ENCODE measurements at places on chromosomes 12 and 14.
A peak's percentile ranks its signal among the peaks of the same experiment; 100 is the strongest.

- peak; percentile 22 for DNase-seq
These were observed 72.0 kb upstream of the DBX2 start for GRCh38 chr12:45122768-45123380.

GRCh38 chr14:95681153-95681552, 5.1 kb upstream of the TCL1B start:
- DNase-seq = no peak

- no peak for DNase-seq
These were observed 588 bp downstream of the PIK3C2G start for GRCh38 chr12:18261906-18262305.

- no peak for DNase-seq
These were observed 20.1 kb upstream of the ANO2 start for GRCh38 chr12:5964913-5965900.

DNA sequence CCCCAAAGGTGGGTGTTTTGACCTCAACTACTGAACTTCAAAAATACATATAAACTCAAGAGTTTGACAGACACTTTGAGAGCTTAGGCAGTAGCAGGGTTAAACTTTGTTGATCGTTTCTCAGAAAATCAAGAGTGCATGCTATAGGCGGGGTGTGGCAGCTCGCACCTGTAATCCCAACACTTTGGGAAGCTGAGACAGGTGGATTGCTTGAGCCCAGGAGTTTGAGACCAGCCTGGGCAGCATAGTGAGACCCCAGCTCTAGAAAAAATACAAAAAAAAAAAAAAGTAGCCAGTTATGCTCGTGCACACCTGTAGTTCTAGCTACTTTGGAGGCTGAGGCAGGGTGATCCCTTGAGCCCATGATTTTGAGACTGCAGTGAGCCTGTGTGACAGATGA, 12.3 kb downstream of the NANOG start:
- no peak for DNase-seq

DNA sequence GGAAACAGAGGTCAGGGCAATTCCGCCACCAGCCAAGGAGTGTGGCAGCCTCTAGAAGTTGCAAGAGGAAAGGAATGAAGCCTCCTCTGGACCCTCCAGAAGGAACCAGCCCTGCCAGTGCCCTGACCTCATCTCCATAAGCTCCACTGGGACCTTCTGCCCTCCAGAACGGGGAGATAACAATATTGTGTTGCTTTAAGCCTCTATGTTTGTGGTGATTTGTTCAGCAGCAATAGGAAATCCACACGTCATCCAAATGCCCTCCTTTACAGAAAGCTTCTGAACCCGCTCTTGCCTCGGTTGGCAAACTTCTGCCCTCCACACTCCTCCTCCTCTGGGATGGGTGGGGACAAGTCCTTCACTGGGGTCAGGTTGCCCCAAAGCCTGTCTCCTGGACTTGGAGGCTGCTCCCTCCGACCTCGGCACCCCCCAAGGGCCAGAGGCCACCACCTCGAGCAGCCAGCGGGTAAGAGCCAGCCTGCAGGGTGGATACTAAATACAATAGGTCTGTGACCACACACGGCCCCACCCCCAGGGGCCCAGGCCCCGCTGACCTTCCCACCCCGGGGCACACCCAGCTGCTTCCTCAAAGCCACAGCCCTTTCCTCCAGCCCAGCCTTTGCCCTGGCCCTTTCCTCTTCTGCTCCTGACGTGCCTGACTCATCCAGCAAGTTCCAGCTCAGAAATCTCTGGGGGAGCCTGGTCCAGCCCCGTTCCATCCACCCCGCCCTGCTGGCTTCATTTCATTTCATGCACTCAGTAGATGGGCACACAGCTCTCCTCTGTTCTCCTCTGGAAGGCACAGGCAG, 58.7 kb upstream of the NCOR2 start:
- peak; percentile 39 for DNase-seq

DNA sequence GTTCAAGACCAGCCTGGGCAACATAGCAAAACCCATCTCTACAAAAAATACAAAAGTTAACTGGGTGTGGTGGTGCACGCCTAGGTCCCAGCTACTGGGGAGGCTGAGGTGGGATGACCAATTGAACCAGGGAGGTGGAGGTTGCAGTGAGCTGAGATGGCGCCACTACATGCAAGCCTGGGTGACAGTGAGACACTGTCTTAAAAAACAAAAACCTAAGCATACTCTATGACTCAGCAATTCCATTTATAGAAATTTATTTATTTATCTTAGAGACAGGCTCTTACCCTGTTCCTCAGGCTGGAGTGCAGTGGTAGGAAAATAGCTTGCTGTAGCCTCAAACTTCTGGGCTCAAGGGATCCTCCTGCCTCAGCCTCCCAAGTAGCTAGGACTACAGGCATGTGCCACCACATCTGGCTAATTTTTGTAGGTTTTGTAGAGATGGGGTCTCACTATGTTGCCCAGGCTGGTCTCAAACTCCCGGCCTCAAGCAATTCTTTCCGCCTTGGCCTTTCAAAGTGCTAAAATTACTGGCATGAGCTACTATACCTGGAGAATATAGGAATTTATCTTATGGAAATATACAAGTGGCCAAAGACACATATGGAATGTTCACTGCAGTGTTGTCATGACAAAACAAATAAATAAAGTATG, 43.3 kb downstream of the NCKAP5L start:
- DNase-seq = no peak

- no peak for DNase-seq
These were observed 309.9 kb downstream of the BCL11B start for GRCh38 chr14:98962118-98962517.

DNA sequence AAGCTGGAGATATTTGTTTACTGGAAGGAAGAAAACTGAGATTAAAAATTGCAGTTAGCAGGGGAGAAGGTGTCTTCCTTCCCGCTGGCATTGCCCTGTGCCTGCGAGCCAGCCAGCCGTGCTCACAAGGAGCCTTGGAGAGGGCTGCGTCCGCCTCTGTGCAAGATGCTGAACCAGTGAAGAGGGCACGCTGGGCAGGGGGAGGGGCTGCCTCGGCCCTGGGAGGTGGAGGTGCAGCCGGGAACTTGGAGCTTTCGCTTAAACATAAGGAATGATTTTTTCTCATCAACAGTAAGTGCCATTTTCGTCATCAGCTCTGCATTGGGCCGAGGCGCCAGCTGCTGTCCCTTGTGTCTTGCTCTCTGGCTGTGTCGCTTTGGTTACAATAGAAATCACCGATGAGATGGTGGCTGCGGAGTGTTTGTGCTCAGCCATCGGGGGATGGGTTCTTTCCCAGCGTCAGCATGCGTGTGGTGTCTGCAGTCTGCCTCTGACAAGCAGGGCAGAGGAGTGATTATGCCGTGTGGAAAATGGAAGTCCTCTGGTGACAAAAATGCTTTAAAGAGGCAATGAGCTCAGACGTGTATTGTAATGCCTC, 97.3 kb downstream of the ESR2 start:
- peak; percentile 87 for DNase-seq

- DNase-seq = no peak
These were observed 38.2 kb upstream of the ARHGAP5 start for GRCh38 chr14:32038876-32039275.

DNA sequence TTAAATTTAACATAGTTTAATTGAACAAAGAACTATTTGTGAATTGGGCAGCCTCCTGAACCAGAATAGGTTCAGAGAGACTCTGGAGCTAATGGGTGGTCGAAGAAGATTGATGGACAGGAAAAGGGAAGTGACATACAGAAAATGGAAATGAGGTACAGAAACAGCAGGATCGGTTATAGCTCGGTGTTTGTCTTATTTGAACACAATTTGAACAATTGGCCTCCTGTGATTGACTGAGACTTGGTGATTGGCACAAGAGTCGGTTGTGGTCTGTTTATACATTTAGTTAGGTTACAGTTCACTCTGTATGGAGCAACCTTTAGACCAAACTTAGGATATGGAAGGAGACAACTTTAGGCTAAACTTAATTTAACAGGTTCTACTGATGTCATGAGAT, 18.4 kb upstream of the CFL2 start:
- DNase-seq = no peak

All from left lung (tissue), 14 donors.